ENCODE measurements at places on chromosomes 6 and 20.

GRCh38 chr6:170013815-170014214 lies 262.4 kb downstream of the ERMARD start:
- no peak for DNase-seq

GRCh38 chr6:81865712-81866111 lies 113.2 kb upstream of the TENT5A start:
- DNase-seq: peak; percentile 85

DNA sequence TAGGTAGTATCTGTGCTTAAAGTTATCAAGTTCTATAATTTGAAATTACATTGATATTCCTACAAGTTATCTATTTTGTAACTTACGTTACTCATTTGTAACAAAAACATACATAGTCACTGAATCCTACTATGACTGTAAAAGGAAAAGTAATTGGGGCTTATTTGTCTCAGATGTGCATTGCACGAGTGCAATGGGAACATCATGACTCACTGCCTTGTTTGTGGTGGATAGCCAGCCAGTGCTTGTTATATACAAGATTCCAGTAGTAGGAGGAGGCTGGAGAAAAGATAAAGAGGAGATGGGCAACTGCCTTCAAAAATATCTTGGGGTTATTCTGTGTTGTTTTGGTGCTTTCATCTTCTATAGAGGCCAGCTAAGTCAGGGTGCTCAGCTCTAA lies 164.1 kb downstream of the RNF144B start:
- DNase-seq: peak; percentile 62

- no peak for DNase-seq
These were observed 3.3 kb upstream of the STK38 start for GRCh38 chr6:36550473-36551000.

DNA sequence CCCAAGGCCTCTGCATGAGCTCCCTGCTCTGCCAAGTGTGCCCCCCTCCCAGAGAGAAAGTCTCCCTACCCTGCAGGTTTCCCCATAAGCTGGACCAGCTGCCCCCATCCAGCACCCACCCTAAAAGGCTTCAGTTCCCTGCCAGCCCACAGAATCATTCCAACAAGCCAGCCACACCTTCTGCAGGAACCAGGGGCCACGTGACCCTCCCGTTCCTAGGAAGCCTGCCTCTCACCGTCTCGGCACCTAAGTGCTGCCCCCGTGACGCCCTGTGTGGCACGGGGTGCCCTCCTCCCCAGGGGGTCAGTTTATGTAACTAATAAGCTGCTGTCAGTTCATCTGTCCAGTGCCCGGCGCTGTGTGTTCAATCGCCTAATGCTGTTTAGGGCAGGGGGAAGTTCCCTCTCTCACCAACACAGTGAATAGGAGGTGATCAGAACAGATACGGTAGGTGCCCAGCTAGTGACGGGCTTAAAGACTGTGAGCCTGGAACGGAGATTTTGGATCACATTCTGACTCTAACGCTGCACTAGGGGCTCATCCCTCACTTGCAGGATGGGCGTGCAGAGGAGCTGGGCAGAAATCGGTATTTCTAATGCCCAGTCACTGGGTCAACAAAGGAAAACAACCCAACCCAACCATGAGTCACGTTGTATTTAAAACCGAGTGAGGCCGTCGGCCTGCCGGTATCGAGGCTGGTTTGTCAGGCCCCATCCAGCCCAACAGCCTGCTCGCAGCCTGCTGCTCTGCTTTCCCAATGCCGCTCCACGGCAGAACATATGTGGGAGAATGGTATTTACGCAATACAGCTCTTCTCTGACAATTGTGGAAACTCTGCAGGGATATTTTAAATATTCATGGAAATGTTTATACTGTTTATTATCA lies 56.0 kb downstream of the RAMACL start:
- DNase-seq: no peak

DNA sequence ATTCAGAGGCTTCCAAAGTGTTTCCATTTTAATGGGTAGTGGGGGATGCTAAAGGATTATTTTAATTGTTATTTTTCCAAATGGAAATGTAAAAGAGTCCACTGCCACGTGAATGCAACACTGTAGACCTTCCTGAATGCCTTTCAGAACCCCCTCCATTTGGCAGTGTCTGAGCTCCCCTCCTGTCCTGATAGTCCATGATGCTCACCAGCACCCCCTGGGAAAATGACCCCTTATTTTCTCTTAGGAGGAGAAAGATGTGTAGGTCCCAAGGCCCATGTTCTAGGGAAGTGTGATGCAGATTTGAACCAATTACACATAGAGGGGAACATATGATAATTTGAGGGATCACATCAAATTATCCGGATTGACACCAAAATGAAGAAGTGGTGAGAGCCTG lies 46.8 kb upstream of the SH3BGRL2 start:
- DNase-seq: no peak

- no peak for DNase-seq
These were observed 89.8 kb upstream of the MAP3K7 start for GRCh38 chr6:90676516-90677300.

- no peak for DNase-seq
These were observed 64.2 kb upstream of the INSM1 start for GRCh38 chr20:20303742-20304141.

GRCh38 chr6:27874016-27874415 lies 38.2 kb downstream of the OR2B2 start:
- DNase-seq: no peak
